Fibroblast of lung (primary cell): ENCODE measurements at places on chromosomes 3 and 15.

DNA sequence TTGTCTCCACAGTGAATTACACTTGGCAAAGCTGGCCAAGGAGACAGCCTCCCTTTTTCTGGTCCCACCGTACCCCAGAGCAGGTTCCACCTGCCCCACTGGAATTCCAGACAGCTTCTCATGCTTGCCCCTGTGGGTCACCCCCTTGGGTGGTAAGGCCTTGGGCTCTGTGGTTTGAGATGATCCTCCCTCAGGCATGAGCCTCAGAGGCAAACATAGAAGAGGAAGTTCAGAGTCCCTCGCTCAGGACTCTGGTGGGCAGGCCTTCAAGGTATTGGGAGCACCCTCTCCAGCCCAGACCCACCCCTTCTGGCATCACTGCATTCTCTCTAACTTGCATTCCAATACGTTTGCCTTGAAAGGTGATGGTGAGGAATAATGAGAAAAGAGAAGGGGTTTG lies 17.6 kb upstream of the UBA7 start:
- DNase-seq = no peak

GRCh38 chr3:54251705-54252104 lies 129.4 kb downstream of the CACNA2D3 start:
- no peak for DNase-seq

- peak; percentile 15 for DNase-seq
These were observed 1.8 kb downstream of the PIK3CA start for GRCh38 chr3:179149951-179150350.

- no peak for DNase-seq
These were observed 316.6 kb downstream of the EDEM1 start for GRCh38 chr3:5504135-5504534.

- peak; percentile 58 for DNase-seq
These were observed 152.7 kb downstream of the CD47 start for GRCh38 chr3:107938143-107938542.

GRCh38 chr15:68126396-68126795 lies 72.3 kb downstream of the PIAS1 start:
- no peak for DNase-seq

- no peak for DNase-seq
These were observed 527.6 kb downstream of the DIPK2A start for GRCh38 chr3:144499001-144499930.

- no peak for DNase-seq
These were observed 8.5 kb downstream of the KLHL18 start for GRCh38 chr3:47291158-47291753.

DNA sequence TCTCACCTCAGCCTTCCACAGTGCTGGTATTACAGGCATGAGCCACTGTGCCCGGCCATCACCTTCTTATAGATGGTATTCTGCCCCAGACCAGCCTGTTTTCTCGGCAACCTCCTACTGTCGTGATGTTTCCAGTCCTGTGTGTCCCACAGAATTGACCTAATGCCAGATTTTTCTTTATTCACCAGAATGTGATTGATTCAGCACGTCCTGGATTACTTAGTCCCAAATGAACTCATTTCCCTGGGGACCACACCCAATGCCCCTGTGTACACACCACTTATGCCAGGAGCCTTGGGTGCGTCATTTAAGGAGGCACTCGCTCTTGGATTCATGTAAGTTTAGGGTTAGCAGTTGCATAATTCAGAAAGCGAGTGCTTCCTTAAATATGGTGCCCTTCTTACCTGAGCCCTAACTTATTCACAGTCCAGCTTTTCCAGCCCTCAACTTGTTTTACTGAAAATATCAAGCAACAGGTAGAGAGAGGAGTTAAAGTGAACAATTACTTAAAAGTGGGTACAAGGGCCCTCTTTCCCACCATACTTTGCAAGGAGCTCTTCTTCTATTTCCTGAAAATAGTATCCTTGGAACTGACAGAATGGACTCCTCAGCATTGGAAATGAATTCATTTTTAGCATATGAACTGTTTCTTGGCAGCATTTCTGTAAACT lies 64.6 kb upstream of the UBE2E1 start:
- no peak for DNase-seq

GRCh38 chr3:120615847-120616609 lies 19.9 kb downstream of the NDUFB4 start:
- DNase-seq = peak; percentile 85

- DNase-seq = no peak
These were observed 11.9 kb downstream of the TOMM70 start for GRCh38 chr3:100389025-100389424.

DNA sequence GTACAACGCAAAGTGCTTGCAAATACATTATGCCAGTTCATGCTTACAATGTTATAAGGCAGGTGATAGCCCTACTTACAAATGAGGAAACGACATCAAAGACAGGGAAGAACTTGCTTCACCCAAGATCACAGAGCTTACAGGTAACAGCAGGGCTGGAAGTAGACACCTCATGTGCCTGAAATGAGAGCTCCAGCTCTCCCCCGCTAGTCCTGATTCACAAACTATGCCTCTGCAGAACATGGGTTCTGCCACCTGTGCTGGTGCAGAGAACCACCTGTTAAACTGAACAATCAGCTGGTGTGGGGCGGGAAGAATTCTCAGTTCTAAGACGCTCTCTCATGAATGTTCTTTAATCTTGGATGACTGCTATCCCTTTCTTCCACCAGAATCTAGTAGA lies 7.4 kb downstream of the RBSN start:
- DNase-seq = no peak

DNA sequence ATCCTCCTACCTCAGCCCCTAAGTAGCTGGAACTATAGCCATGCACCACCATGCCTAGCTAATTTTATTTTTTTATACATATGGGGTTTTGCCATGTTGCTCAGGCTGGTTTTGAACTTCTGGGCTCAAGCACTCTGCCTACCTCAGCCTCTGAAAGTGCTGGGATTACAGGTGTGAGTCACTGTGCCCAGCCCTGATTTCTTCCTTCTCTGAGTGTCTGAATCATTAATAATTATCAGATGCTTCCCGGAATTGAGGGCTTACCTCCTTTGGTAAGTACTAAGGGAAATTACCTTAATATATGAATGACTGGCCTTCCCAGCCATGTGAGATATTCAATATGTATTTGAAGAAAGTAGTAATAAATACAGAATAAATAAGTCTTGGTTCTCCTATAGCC lies 7.2 kb downstream of the CLPX start:
- DNase-seq = no peak

GRCh38 chr3:18127174-18127858 lies 297.8 kb downstream of the SATB1 start:
- no peak for DNase-seq

DNA sequence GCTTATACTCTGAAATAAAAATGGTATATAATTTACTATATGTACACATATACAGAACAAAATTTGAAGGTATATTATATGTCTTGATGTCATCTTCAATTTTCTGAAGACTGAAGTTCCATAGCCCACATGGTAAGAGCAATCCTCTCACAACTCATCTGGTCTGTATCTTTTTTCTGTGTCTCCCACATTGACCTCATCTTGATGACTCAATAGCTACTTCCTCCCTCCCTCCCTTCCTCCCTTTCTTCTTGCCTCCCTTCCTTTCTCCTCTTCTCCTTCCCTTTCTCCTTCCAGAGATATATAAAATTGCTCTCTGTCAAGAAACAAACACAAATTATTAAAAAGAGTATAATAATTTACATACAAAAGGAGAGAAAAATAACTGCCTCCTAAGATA lies 268.5 kb downstream of the SQOR start:
- DNase-seq = no peak

- no peak for DNase-seq
These were observed 17.8 kb downstream of the ZBTB38 start for GRCh38 chr3:141386126-141386488.

DNA sequence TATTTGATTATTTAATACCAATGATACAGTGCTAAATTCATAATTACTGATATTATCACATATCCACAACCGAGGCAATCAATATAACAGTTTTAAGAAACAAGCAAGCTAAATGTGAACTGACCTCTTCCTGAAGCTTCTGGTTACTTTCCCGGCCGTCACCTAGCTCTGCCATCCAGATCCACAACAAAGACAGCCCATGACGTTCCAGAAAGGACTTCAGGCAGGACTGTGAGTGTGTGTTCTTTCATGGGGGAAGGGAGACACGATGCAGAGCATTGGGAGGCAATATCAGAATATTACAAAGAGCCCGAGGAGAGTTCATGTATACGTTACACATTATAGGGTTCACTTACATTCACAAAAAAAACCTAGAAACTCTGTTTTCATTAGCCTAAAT lies 77.8 kb downstream of the SETD2 start:
- no peak for DNase-seq

DNA sequence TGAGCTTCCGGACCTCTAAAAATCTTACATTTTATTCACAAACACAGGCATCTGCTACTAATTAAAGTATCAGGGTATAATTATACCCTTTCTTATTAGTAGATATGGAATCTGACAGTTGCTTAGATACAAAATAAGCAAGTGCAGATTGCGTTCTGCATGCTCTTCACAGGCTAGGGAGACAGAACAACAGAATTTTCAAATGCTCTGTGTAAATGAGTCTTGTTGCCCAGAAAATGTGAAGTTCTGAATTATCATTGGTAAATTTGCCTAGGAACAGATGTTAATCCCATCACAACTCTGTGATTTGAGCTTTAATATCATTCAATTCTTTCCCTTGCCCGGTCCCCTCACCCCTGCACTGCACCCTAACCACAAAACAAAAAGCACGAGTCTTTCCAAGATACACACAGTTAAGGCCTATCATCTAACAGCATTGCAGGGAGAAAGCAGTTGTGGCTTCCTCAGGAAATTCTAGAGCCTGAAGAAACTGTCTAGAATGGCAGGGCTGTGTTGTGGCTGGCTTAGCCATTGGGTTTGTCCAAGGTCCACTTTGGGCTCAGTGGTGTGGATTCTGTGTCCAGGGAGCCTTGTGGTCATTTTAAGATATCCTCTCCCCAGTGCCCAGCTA lies 119.8 kb downstream of the PDCD6IP start:
- DNase-seq = no peak

DNA sequence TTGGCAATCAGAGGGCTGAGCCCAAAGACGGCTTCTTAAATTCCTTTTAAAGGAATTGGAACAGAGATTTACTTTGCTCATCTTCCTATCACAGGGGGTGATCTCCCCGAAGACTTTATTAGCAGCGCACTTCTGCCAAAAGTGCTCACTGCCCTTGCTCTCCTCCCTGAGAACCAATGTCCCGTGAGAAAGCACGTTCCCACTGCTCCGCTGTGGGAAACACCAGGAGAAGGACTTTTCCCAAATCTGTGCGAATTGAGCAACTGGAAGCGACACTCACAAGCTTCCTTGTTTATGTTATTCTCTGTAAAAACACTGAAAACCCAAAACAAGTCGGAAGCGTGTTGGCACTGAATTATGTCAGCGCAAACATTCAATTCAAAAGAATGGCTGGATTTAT lies 670.8 kb upstream of the NR2F2 start:
- peak; percentile 51 for DNase-seq

DNA sequence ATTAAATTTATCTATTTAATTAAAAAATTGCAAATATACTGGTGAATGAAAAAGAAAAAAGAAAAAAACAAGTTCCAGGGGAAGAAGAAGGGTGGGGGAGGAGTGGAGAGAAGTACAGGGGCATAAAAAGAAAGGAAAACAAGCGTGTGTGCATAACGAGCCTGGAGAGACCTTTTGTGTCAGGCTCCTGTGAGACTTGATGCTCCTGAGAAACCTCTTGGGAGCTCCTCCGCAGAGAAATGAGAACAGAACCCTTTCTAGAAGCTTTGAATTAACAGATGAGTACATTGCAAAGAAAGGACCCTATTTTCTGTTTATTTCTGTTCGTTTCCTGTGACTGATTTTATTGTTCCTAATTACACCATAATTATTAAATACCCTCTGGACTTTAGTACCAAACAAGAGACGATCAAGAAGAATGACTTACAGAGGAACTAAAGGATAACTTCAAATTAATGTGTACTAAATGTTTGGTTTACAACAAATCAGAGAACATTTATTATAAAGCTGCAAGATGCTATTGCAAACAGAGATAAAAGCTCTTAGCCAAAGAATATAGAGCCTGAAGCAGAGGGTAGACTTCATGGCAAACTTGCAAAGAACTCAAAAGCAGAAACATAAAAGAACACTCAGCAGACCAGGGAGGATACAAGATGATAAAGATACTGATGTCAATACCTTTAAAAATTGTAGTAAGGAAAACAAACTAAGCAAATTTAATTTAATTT lies 74.7 kb downstream of the DPPA2 start:
- DNase-seq = no peak

DNA sequence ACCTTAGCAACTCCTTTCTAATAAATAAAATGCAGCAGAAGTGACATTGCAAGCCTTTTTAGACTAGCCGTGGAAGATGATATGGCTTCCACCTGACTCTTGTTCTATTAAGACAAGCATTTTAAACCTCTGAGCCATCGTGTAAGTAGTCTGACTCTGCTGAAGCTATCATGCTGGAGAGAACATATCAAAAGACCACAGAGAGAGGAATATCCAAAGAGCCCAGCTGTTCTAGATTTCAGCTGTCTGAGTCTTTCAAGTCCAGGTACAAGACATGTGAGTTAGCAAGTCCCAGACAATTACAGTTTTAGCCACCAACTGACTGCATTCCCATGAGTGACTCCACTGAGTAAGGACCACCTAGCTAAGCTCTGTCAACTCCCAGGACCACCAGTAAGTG lies 517.0 kb upstream of the NAALADL2 start:
- peak; percentile 19 for DNase-seq

DNA sequence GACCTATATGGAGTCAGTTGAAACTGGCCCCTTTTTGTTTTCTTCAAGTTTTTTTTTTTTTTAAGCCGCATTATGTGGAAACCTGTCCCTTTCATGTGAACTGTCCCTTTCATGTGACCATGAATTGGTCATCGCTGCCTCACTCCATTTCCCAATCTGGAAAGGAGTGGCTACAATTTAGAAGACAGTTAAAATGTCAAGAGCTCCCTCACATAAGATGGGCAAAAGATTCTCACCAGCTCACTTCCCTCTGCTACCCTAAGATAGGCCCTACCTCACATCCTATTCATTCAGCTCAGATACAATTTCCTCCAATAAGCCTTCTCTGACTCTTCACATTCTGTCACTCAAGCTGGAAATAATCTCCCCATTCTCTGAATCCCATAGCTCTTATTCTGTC lies 111.3 kb upstream of the BCL6 start:
- no peak for DNase-seq

DNA sequence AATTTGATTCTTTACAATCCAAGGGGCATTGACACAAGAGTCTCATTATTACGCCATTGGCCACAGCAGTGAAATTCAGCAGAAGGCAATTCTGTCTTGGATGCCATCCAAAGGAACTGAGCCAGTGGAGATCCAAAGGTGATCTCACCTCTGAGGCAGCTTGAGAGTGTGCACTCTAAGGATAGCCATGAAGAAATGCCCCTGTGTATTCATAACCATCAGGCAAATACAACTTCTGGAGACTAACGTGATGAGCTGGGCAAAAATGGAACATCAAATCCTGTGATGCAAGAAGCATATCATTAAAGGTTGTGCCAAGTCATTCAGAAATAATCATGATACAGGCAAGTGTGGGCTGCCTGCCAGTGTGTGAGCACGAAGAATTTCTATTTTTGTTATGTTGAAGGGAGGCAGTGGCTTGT lies 41.4 kb downstream of the ROBO2 start:
- peak; percentile 77 for DNase-seq

DNA sequence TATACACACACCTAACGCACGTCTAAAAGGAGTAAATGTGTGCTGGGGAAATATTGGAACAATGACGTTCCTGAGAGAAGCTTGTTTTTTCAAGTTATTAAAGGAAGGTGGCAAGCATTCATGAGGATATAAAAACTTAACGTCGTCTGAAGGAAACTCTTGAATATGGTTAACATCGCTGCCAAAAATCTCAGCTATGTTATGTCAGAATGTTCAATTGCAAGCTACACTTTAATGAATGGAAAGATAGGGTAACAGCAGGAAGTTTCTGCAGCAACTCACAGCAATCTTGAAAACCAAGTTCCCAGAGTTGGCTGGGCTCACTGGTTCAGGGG lies 54.3 kb upstream of the MEF2A start:
- peak; percentile 90 for DNase-seq
